ENCODE measurements at places on chromosomes 5 and 9.

GRCh38 chr5:113495422-113495841 is 7.2 kb upstream of the MCC start:
- DNase-seq, result no peak

DNA sequence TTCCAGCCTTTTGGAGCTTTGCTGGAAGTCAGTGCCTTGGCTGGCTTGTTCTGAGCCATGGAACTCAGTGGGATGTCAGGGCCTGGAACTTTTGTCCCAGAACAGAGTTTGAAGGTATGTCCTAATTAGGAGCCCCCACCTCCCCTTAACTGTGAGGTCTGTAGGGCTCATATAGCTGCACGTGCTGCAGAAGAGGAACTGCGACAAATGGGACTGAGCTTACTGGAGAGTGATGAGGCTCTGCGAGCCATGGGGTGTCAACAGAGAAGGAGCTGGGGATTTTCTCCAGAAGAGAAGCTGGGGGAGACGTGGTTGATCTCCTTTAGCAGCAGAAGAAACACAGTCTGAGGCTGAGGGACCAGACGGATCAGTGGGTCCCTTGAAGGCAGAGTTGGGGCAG is 10.9 kb downstream of the TMEM8B start:
- DNase-seq, result no peak

- no peak for DNase-seq
These were observed 54.1 kb downstream of the MRPS30 start for GRCh38 chr5:44862808-44863207.

GRCh38 chr9:78858266-78858665 is 561.3 kb downstream of the PSAT1 start:
- DNase-seq, result no peak

DNA sequence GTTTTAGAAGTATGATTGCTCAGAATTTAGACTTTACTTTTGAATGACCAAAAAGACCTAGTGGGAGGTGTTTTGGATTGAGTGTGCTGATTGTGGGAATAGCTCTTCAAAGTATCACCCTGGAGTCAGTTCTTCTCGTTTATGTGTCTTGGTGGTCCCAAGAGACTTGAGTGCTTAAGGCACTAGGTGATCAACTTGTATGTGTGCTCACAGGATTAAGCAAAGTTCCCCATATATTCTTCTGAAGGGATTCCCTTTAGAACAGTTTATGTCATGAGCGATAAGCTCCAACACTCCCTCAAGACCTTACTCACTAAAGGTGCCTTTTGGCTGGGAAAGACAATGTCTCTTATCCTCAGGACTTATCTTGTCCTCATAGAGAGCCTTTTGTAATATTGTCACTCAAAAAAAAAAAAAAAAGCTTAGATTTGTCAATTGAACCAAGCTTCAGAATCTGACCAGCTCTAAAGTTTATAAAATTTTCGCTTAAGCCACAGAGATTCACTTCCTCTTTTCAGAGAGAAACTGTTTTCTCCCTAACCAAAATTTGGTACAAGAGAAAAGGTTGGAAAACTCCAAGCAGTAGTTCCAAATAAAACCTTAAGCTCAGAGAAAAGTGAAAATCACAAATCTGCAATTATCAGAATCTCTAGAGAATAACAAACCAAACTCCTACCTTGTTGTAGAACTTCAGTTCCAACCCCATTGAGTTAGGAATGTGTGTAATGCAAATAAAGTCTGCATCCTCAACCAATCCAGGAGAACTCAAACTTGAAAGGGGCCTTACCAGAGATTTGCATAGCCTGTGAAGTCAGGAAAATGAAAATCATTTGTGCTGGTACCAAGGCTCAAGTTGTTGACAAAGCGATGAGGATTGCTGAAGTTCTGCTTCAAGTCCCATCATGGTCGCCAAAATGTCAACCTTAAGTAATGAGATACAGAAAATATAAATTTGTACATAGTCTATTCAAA is 40.0 kb upstream of the PDZD2 start:
- no peak for DNase-seq
